ENCODE measurements at places on chromosomes 7 and 10.

GRCh38 chr10:119045561-119045960, 16.0 kb downstream of the NANOS1 start:
- DNase-seq = no peak

- no peak for DNase-seq
These were observed 276.5 kb downstream of the HDAC9 start for GRCh38 chr7:18771834-18772566.

DNA sequence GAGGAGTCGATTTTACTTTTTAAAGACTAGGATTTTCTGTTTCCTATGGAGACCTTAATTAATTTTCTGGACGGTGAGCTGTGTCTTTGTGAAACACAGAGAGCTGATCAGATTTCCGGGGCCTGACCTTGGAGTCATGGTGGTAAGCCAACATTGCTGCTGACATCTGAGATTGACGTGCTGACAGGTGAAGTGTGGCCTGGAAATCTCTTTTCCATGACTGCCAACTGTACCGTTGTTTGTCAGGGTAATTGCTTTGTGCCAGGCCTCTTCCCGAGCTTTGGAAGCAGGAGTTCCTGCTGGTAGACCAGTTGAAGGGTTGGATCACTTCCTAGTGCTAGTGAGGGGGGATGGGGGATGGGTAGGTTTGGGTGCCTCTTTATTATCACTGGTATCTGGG, 71.2 kb downstream of the ADRA2A start:
- no peak for DNase-seq

DNA sequence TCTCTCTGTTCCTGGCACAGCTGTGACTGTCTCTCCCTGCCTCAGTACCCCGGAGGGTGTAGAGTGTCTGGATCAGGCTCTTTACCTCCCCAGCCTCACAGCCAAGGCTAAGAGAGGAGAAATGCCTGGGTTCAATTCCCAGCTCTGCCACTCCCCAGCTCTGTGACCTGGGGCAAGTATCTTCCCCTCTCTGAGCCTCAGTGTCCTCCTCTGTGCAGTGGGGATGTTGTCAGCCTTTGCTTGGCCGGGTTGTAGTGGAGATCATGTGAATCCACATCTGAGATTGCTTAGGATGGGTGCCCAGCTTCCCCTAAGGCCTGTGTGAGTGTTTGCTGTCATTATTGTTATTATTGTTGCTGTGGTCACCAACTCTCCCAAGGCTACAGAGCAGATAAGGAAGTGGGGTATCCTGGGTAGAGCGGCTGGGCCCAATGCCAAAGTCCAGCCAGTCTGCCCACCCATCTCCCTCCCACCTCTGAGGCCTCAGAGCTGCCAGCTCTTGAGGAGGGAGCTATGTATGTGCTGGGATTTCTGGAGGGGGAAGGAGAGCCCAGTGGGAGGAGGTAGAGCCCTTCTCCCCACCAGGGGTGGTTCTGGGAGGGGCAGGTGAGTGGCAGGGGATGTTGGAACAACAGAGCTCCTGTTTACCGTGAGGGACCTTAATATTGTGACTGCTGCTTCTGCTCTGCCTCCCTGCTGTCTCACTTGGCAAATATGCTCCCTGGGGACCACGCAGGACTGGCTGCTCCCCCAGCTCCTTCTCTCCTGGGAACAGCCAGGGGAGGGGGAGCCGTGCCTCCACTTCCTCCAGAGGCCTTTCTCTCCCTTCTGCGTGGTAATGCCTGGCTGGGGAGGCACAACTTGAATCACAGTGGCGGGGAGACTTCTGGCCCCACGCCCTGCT, 170.5 kb downstream of the RPS24 start:
- no peak for DNase-seq

DNA sequence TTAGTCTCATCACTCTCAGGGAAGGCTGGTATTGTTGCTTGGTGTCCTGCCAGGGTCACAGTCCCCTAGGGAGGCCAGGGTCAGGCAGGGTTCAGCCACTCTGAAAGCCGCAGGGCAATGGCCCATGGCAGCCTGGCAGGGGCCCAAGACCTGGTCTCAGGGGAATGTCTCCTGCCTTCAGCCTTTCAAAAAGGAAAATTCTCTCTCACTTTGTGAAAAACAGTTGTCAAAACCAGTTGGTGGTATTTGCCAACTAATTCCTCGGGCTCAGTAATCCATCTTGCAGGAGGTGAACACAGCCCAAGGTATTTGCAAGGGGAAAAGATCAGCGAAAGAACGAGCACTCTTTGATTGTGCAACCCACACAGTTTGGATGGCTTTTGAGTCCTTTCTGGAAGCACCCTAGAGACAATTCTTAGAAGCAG, 101.5 kb downstream of the JCAD start:
- no peak for DNase-seq
